ENCODE measurements at places on chromosomes 11 and 22. TPM values are rescaled to one million over a fixed set of nuclear protein-coding genes. Genes with fewer than 3 reads are reported as not detected.

Gene MYBPC3
- total RNA-seq = not detected

Gene OAF
- 41.3 TPM for total RNA-seq

Gene HINFP
- 38.5 TPM for total RNA-seq

Gene TTC17
- 77.2 TPM for total RNA-seq

Gene LMNTD2
- 1.8 TPM for total RNA-seq

Gene ADAMTS8
- 0.21 TPM for total RNA-seq

Gene POU2AF2
- not detected for total RNA-seq

Gene TTLL1
- 19.1 TPM for total RNA-seq

All from neural crest cell (in vitro differentiated cells).